ENCODE measurements at places on chromosomes 5 and 9. TPM values are rescaled to one million over a fixed set of nuclear protein-coding genes. Genes with fewer than 3 reads are reported as not detected.

DNA sequence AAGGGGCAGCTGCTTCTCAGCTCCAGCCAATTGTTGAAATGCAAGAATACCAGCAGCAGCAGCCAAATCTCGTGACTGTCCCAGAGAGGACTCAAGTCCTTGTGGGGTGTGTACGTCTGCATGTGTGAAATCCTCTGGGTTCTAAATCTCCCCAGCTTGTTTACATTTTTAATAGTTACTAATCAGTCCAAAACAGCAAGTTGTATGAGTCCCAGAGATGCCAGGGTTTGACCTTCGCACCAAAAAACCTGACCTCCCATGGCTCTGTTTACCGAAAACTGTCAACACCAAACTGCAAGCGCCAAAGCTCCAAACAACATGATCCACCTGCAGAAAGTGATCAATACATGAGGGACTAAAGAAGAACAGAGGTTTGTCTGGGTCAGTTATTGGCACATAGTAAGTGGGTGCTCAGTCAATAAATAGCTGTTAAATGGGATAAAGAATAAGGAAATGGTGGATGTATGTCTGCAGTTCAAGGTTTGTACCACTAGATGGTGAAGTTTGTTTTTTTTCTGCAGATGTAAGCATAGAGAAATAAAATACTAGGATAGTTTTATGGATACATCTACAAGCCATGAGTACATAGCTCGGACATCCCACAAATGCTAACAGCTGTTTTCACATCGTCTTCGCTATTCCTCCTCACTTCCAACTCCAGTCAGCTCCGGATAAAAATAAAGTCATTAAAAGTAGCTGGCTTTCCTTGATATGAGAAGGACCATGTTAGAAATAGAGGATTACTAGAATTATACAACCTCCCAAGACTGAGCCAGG is 85.3 kb upstream of the ADRB2 start:
- peak; percentile 85 for DNase-seq

NMUR2 gene
- polyA plus RNA-seq, result not detected

DNA sequence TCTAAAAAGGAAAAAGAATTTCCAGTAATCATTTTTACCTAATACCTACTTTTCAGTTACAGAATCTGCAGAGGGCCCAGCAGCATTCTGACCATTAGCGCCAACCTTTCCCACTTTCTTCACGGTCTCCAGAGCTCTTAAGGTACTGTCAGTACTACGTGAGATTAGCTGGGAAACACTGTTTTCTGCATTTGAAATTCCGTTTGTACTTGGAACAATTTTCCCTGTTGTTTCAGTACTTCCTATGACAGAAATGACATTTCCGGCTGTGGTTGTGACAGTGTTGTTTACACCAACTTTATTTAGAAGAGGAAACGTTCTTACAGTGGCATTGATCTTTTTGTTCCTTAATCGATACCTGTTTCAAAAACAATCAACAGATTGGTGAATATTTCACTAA is 36.9 kb upstream of the PDCL start:
- no peak for DNase-seq

GRCh38 chr5:11878814-11879213 is 25.4 kb downstream of the CTNND2 start:
- no peak for DNase-seq

PRRX2 gene
- polyA plus RNA-seq, result 35.5 TPM

GRCh38 chr9:99411068-99411467 is 189.0 kb downstream of the SEC61B start:
- peak; percentile 81 for DNase-seq

GRCh38 chr5:181191526-181192336 is 13.3 kb downstream of the TRIM7 start:
- DNase-seq, result peak; percentile 94

DNA sequence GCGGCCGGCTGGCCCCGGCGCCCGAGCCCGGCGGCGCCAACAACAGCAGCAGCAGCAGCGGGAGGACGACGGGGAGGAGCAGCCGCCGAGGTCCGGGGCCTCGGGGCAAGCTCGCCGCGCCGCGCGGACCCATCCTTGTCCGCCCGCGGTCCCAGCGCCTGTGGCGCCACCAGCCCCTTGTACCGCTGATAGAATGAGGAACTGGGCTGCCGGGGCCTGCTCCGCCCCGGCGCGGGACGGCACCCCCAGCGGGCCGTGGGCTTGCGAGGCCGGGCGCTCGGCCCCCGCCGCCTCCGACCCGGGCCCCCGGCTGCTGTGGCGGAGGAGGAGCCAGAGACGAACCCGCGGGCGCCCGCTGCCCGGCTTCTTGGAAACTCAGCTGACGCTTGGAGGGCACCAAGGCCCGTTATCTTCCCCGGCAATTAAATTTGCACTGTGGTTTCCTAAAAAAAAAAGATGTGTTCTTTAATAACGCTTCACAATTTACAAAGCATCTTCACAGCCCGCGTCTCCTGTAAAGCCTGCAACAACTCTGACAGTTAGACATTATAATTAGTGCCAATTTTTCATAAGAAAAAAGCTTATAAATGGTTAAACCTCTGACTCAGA is at the start of gene ARSB:
TSS of gene ARSB (minus strand) at position 195 of the 609 bp plus-strand sequence. CDS start at position 133, 62 bp downstream.
- peak; percentile 27 for DNase-seq

DNA sequence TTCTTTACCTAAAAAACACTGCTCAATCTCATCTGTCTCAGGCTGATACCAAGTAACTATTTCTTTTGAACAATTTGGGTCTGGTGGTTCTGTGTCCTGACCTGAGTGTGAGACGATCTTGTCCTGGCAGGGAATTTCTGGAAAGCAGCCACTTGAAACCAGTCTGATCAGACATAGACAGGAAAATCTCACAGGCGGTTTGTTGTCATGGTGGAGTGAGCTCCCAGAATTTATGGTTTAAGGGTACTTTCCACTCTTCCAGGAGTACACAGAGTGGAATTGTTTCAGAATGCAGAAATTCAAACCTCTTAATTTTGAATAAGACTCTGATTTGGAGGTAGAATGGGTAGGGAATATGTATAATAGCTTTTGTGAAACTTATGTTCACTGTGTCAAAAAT is 268.2 kb downstream of the ISL1 start:
- DNase-seq, result no peak

GRCh38 chr5:74402553-74402952 is 238.0 kb downstream of the ENC1 start:
- DNase-seq, result no peak

DNA sequence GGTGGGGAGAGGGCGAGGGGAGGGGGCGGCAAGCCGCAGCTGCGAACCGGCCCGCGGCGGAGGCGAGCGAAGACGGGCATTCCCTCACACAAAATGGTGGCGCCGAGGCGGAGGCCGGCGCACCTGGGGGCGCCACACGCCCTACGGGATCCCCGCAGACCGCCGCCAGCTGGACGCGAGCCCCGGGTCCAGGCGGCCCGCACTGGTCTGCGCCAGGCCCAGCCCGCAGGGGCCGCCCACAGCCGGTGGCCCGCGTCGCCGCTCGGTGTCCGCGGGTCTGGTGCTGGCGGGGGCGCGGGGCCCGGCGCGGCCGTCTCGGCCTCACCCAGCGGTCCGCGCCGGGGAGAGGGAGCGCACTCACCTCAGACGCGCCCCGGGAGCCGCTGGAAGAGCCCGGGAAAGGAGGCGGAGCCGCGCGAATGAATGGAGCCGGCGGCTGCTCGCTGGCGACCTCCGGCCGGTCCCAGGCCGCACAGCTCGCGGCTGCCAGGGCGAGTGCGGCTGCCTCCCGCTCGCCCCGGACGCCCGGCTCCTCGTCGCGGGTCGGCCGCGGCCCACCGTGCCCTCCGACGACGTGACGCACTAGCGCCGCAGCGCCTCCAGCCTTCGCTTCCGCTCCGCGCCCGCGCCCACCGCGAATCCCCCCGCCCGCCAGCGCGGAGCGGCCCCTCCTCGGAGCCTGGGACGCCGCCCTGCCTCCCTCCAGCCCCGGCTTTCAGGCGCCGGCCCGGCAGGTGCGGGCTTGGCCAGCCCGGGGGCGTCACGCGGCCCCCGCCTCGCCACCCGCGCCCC is at the start of gene FAM169A:
TSS of gene FAM169A (minus strand) at position 584 of the 792 bp plus-strand sequence. CDS start 24,711 bp downstream, outside the sequence.
- DNase-seq, result peak; percentile 4

- no peak for DNase-seq
Observed at GRCh38 chr5:3658929-3659328, 63.3 kb downstream of the IRX1 start.

DNA sequence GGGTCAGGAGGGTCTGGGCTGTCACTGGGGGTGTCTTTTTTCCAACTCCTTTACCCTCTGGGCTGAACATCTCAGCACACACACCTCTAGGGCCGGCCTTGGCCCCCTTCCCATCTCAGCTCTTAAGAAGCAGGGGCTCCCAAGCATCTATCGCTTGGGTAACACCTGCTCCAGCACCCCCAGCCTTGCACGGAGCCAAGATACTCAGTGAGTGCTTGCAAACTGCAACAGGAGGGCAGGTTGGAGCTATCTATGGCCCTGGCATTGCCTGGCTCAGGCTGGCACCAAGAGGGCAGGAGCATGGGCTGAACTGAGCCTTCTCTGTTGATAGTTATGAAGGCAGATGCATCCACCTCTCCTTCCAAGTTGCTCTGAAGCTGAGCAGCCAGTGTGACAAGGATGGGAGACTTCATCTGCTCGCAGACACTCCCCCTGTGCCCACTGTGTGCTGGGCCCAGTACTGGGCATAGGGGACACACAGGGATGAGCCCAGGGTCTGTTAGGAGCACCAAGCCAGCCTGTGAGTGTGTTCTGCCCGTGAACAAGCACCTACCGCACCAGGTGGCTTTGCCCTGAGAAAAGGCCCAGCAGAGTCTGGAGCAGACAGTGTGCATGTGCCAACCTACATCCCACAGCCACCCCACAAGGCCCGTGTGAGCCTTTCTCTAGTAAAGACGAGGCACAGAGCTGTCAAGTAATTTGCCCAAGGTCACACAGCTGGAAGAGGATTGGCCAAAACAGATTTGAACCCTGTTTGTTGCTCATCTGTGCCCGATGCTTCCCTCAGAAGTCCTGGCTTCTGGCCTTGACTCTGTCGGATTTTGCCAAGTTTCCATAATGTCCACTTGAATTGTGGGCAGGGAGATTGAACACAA is 58.2 kb downstream of the PHF2 start:
- DNase-seq, result no peak

DNA sequence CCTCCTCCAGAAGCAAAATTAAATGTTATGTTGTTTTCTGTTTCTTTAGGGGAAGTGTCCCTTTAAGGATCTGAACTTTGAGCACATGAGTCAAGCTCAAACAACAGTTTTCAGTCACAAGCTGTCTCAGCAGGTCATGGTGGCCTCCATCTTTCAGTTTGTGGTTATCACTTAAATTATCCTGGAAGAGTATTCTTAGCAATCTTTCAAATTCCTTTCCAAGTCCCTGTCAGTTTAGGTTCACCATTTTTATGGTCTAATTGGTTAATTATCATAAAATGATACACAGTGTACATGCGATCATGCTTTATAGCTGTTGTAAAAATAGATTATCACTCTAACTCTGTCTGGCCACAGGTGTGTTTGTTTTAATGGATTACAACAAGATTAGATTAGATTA is 43.1 kb upstream of the SELENOP start:
- DNase-seq, result no peak

DNA sequence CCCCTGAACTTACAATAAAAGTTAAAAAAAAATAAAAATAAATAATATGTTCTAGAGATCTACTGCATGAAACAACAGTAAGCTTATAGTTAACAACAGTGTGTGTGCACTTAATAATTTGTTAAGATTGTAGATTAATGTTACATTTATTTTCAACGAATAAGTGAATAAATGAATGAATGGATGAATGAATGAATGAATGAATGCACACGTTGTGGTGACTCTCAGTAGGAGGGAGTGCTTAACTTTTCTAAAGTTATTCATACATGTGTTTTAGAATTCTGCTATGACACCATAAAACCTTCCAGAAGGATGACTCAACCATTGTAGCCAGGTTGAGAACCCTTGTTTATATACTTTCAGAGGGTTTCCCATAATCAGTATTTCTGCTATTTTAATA is 1269.4 kb upstream of the CDH6 start:
- no peak for DNase-seq

GRCh38 chr5:65696892-65697291 is 25.0 kb downstream of the SGTB start:
- DNase-seq, result peak; percentile 24

GRCh38 chr9:31394015-31394473 is 990.4 kb upstream of the ACO1 start:
- no peak for DNase-seq

MSMP gene
- polyA plus RNA-seq, result not detected

DNA sequence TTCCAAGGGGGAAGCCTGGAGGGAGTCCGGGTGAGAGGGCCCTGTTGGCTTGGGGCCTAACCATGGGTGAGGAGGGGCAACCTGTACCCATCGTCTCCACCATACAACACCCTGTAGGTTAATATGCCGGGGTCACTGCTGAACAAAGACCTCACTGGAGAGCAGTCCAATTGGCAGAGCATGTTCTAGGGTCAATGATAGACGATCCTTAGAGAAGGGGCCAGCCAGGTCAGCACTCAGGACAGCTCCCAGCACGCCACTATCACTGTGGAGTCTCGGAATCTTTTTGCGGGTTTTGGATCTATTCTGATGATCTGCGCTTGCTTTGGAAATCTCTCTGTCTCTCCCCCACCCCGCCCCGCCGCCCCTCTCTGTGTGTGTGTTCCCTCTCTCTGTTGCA is 218.4 kb upstream of the MVB12B start:
- no peak for DNase-seq

GRCh38 chr9:36006549-36007315 is 30.0 kb upstream of the RECK start:
- DNase-seq, result no peak

- peak; percentile 93 for DNase-seq
Observed at GRCh38 chr5:76622973-76623596, at the start of gene F2RL2. F2RL2 (minus strand) TSS chr5:76623403; CDS start chr5:76623230, 173 bp downstream.

PCDHGA5 gene
- 1.3 TPM for polyA plus RNA-seq

FOXE1 gene
- polyA plus RNA-seq, result 0.22 TPM

IL9 gene
- polyA plus RNA-seq, result not detected

GRCh38 chr9:12701126-12701525 is 7.9 kb downstream of the TYRP1 start:
- DNase-seq, result no peak

DNA sequence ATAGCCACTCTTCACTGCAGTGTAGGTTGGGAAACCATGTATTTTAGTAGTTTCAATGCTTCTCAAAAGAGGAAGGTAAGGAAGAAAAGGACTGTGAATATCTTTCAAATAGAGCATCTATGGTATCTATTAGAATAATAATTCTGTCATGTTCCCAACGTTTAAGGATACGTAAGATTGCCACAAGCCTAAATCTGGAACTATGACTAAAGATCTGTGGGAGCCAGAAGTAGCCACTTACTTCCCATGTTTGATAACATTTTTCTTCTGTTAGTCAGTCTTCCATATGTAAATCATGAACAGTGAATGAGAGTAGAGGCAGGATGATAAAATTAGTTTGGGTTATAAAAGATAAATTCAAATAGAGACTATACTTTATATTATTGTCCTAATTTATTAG is 16.3 kb upstream of the MROH2B start:
- peak; percentile 96 for DNase-seq

CCDC152 gene
- 0.57 TPM for polyA plus RNA-seq

NXNL2 gene
- 6.4 TPM for polyA plus RNA-seq

DNA sequence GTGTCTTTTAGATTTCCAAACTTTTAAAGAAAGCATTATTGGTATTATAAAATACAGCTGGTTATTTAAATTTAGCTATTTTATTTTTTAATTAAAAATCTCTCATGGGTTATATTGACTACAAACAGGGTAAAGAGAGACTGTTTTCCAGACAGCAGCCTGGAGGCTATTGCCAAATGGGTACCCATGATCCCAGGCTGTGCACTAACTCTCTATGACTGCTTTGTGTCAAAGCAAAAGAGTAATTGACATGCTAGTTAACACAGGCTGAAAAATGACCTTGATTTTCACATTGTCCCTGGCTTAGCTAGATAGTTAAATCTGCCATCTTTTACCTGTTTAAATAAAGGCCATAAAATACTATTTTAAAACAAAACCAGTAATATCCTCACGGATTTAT is 589.7 kb downstream of the ANXA1 start:
- DNase-seq, result no peak
